ENCODE measurements at places on chromosomes 16 and 17. TPM values are rescaled to one million over a fixed set of nuclear protein-coding genes. Genes with fewer than 3 reads are reported as not detected.

Gene ZNF23
- total RNA-seq: 5.9 TPM

Gene TVP23B
- total RNA-seq: 34.6 TPM

Gene AIPL1
- total RNA-seq: not detected

Gene RAB26
- total RNA-seq: 2.3 TPM

Gene CRYBA1
- total RNA-seq: not detected

Gene DNAH17
- 0.72 TPM for total RNA-seq

Gene SEPTIN1
- total RNA-seq: not detected

Gene CSH2
- total RNA-seq: not detected

Gene KRTAP4-3
- total RNA-seq: not detected

Gene TP53TG3B
- not detected for total RNA-seq

Gene LPO
- total RNA-seq: not detected

Gene NECAB2
- 0.36 TPM for total RNA-seq

Gene CCT6B
- 4.4 TPM for total RNA-seq

Gene HSPB9
- not detected for total RNA-seq

Gene AKAP10
- total RNA-seq: 14.3 TPM

Gene TUBG1
- total RNA-seq: 142 TPM

Gene ZACN
- total RNA-seq: not detected

Gene GUCY2D
- not detected for total RNA-seq

Gene DYNLRB2
- total RNA-seq: not detected

Gene TCAP
- 0.07 TPM for total RNA-seq

Gene MBTD1
- total RNA-seq: 5.1 TPM

Gene NPIPA3
- 1.2 TPM for total RNA-seq

Gene KRT27
- not detected for total RNA-seq

Gene CMTM2
- 1.8 TPM for total RNA-seq

Gene CTRB2
- not detected for total RNA-seq

Gene NETO2
- 41.2 TPM for total RNA-seq

Gene RHBDF1
- 17.5 TPM for total RNA-seq

Gene PNPO
- 39.5 TPM for total RNA-seq

Gene OR2C1
- total RNA-seq: not detected

Gene GABARAPL2
- 57.6 TPM for total RNA-seq

Gene CDC6
- total RNA-seq: 66.5 TPM

Gene ITGAX
- total RNA-seq: 0.23 TPM

Gene MPO
- total RNA-seq: not detected

Gene MRPS23
- total RNA-seq: 27.0 TPM

Gene FBXO39
- not detected for total RNA-seq

Measured in epithelial cell of proximal tubule (primary cell).